Hematopoietic multipotent progenitor cell treated with erythropoietin and hydrocortisone succinate and interleukin-3 and kit ligand, for 6 days (in vitro differentiated cells): ENCODE measurements at places on chromosomes 2 and 18.

DNA sequence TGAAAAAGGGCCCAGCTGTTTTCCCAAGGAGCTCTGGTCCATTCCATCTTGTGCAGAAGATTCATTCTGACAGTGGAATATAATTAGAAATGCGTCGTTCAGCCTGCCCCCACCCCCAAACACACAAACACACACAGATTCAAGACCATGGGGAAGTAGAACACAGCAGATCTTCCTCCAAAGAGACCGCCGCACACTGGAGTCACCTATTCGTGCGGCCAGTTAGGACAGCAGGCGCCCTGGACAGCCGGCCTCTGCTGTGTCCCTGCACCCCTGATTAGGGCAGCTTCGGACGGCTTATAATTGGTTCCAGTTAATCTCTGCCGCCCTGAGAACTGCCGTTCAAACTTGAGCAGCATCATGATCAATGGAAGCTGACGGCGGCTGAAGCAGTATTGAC is 116.0 kb downstream of the GBX2 start:
- DNase-seq = no peak

- DNase-seq = peak; percentile 76
Measured at GRCh38 chr2:20443276-20443920, 3.5 kb upstream of the RHOB start.

DNA sequence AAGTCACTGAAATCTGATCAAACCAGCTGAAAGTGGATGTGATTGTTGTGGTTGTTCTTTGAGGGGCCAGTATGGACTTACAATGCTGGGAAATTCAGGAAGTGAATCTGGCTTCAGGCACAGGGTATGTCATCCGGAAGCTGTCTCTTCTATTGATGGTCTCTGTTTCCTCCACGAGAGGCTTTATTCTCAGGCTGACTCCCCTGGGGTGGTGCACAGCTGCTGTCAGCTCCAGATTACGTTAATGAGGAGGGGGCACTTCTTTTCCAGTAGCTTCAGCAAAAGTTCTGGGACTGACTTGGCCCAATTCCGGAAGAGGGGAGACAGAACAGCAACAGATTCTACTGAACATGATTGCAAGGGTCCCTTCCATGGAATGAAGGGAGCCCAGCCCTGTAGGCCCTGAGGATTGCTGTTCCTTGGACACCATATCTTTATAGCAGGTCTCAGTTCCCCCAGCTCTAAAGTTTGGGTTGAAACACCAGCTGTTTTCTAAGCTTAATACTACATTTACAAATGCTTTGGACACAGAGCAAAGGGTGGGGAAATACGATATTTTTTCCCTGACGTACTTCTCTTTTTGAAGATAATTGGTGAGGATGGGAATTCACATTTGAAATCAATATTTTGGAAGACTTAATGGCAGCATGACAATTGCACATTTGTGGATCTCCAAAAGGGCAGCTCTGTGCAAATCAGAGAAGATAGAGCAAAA is 400.9 kb downstream of the TSN start:
- DNase-seq = no peak

- DNase-seq = no peak
Measured at GRCh38 chr18:31273812-31274527, 44.0 kb upstream of the DSG1 start.

GRCh38 chr2:134335601-134336000 is 81.7 kb downstream of the MGAT5 start:
- no peak for DNase-seq

- no peak for DNase-seq
Measured at GRCh38 chr18:80198391-80198790, 48.9 kb downstream of the PARD6G start.

DNA sequence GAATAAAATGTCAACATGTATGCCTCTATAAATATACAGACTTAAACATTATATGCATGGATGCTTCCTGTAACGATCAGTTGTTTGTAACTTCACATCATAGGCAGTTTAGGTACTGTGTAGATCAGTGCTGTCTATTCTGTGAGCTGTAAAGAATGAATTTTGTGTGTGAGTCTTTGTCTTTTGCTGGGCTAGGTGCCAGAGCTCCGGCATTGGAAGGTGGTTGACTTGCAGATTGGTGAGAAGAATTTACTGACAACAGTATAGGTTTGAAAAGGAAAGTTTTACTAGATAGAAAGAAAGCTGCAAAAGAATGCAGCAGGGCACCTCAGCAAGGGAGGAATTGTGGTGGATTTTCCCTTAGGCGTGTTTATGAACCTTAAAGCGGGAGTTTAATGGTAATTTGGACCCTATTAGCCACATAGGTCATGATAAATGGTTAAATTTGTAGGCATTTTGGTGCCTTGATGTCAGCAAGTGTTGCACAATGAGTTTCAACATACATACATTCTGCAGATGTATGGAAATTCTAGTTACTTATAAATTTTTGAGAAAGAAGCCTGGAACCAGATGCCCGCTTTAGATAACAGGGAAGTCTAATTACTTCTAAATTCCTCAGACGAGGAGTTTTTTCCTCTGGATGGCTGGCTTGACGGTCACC is 6.7 kb upstream of the QPCT start:
- no peak for DNase-seq

DNA sequence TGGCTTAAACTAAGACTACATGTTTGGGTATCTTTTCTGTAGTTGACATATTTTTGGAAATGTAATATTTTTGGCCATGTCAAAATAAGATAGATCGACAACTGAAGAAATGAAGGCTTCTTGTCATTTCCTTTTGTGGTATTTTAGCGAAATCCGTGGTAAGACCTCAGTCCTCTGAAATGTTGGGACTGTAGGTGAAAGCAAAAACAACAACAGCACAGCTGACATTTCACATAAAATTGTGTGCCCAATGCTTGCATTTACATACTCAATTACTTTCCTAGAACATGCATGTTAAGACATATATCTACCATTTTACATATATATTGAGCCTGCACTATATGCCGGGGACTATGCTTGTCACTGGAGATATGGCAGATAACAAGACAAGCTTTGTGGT is 50.2 kb downstream of the SPP2 start:
- DNase-seq = no peak

- no peak for DNase-seq
Measured at GRCh38 chr2:63537306-63537705, 51.0 kb downstream of the WDPCP start.

- DNase-seq = no peak
Measured at GRCh38 chr2:47249157-47249900, 94.2 kb upstream of the STPG4 start.

DNA sequence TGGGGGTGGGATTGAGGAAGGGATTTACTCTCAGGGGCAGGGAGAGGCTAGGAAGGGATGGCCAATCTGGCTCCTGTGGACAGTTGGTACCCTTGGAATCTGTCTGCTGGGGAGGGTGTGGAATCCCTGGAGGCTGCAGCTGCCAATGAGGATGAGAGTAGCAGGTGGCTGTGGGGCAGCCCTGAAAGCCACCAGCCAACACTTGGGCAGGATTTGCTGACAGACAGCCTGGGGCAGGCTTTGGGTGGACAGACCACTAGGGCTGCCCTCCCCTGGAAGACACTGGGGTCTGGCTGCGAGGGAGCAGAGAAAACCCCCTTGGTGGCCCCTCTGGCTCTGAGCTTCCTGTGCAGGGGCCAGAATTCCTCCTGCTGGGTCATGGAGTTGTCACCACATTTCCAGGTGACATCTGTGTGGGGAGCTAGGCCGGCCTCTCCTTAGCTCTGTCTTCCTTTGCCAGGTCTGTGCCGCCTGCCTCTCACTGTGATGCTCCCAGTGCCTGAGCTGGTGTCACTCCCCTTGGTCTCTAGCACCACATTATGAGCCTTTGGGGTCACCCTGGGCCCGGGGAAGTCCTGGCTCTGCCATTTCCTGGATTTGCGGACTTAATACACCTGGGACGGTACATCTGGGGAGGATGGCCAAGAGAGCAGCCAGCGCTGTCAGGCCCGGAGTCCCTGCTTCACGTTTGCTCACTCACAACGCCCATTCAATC is 13.4 kb upstream of the ARHGEF4 start:
- DNase-seq = no peak
